Effector memory CD4-positive, alpha-beta T cell (primary cell): ENCODE measurements at places on chromosomes 16 and 17.

GRCh38 chr17:2030779-2031163 lies 818 bp downstream of the DPH1 start:
- no peak for DNase-seq

GRCh38 chr17:31417051-31417792 lies 25.7 kb downstream of the RAB11FIP4 start:
- DNase-seq: no peak

- DNase-seq: peak; percentile 63
These were observed at the start of gene ZBTB4 for GRCh38 chr17:7479213-7480088. Gene ZBTB4 (minus strand): TSS chr17:7479631. CDS start chr17:7466801, 12,830 bp downstream.

DNA sequence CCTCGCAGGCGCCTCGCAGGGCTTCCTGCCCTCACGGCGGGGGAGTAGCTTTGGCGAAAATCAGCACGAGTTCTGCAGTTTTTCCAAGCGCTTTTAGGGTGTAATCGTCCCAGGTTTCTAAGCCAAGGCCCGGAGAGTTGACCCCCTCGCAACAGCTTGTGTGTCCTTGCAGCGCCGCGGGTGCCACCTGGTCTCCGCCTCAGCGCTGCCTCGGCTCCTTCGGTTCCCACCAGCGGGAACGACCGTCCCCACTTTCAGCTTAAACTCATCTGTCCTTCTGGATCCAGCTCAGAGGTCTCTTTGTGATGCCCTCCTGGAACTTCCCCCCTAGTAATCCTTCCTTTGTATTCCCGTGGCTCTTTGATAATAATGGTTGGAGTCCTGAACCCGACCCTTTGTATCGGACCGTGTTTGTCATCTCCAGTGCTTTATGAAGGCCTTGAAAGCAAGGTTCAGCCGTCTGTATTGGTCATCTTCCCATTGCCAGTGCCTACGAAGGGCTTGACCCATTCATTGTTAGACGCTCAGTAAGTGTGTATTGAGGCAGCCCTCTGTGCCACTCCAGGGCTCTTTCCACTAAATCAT lies 858 bp upstream of the SMARCE1 start:
- no peak for DNase-seq

GRCh38 chr17:58308173-58308984 lies 20.2 kb downstream of the TSPOAP1 start:
- DNase-seq: no peak

DNA sequence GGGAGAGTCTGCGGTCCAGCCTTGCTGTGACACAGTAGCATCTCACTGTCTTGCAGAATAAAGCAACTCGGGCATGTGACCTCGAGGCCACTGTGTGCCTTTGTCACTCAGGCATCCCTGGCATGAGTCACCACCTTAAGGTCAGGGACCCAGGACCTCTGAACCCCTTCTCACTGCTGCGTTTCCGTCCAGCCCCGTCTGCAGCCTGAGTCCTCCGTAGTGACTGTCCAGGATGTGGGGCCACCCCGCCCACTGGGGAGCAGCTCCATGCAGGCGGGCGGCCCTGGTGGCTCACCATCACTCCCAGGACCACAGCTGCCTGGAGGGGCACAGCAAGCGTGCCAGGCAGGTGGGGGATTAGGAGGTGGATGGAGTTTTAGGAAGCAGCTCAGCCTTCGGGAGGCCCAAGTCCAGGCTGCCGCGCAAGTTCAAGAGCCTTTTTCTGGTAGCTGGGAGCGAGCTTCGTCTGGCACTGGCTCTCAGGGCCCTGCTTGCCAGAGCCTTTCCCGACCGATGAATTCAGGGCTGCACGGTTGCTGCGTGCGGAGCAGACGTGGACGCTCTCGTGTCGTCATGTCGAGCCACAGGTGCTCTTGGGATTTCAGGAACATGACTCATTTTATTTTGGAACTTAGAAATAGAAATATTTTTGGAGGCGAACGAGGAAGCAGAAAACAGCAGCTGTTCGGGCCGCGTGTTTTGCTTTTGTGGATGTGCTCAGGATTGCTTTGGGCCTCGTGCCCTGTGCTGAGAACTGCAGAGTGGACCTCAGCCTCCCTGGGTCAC lies 16.8 kb downstream of the KCTD5 start:
- no peak for DNase-seq
